ENCODE measurements at places on chromosomes 3 and 15.

GRCh38 chr3:13745636-13746035 is 134.2 kb downstream of the WNT7A start:
- peak; percentile 7 for DNase-seq

DNA sequence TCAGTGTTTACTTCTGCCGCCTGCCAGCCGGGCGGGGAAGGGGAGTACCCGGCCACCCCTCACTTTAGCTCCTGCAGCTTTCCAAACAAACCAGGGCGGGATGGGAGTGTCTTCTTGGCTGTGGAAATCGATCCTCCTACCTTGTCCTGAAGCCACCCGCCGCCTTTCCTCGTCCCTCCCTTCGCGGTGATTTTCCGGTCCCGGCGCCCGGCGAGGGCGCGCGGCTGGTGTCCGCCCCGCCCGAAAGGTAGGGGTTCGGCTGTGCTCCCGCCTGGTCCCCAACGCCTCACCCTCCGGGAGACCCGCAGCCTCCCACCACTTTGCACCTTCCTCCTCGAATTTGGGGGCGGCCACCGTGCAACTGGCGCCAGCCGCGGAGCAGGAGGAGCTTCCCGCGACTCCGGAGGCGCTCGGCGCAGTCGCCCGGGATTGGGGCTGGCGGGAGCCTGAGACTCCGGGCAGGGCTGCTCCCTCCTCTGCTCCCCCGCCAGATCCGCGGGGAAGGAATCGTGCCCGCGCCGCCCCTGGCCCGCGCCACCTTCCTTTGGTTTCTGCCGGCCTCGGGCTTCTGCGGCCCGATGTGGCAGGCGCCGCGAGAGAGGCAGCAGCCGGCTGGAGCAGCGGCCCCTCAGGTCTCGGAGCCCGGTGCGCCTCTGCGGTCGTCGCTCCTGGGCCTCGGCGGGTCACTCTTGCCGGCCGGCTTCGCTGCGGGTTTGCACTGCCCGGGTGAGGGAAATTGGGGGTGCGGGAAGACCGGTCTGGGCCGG is 30.7 kb upstream of the ST3GAL6 start:
- peak; percentile 74 for DNase-seq

GRCh38 chr3:156598413-156598812 is 43.5 kb upstream of the SSR3 start:
- no peak for DNase-seq

DNA sequence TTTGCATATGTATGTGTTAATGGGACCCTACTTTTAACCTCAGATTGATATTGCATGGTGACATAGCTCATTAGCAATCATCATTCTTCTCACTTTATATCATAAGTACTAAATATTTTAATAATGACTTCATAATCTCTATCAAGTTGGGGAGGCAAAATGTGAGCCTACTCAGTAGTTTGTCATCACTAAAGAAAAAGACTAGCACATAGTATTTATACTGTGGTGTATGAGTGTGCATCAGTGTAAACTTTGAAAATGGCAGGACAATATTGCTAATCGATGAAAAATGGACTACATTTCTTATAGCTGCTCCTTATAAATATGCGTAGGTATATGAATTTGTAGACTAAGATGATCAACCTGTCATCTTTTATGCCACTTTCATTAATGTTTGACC is 624.5 kb upstream of the ROBO2 start:
- DNase-seq: no peak

DNA sequence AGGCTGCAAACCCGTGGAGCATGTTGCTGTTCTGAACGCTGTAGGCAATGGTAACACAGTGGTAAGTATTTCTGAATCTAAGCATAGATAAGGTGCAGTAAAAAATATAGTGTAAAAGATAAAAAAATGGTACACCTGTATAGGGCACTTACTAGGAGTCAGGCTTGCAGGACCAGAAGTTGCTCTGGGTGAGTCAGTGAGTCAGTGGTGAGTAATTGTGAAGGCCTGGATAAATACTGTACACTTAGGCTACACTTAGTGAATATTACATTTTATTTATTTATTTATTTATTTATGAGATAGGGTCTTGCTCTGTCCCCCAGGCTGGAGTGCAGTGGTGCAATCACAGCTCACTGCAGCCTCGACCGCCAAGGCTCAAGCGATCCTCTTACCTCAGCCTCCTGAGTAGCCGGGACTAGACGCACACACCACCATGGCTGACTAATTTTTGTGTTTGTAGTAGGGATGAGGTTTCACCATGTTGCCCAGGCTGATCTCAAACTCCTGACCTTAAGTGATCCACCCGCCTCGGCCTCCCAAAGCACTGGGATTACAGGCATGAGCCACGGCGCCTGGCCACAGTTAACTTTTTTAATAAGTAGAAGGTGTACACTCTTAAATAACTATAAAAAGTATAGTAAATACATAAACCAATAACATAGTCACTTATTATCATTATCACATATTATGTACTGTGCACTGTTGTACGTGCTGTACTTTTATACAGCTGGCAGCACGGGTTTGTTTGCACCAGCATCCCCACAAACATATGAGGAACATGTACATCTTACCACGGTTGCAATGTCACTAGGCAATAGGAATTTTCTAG is 155.1 kb downstream of the IGF1R start:
- no peak for DNase-seq

DNA sequence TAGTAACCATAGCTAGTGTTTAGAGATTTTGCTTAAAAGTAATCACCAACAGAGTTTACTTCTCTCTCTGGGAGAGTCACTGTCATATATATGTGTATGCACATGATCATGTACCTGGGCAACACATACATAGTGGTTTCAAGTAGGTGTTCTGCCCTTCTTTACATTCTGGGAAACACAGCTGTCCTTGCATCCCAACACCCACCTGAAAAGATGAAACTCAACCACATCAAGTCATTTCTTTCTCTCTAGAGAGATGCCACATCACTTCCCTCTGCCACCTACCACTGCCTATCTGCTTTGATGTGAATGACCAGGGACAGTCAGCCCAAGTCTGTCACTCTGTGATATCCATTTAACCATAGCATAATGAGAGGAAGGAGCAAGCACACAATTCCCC is 155.8 kb upstream of the GADL1 start:
- no peak for DNase-seq

- DNase-seq: peak; percentile 72
These were observed 1.0 kb downstream of the ANP32A start for GRCh38 chr15:68819495-68820294.

- no peak for DNase-seq
These were observed 205.3 kb upstream of the WNT5A start for GRCh38 chr3:55692295-55692956.

DNA sequence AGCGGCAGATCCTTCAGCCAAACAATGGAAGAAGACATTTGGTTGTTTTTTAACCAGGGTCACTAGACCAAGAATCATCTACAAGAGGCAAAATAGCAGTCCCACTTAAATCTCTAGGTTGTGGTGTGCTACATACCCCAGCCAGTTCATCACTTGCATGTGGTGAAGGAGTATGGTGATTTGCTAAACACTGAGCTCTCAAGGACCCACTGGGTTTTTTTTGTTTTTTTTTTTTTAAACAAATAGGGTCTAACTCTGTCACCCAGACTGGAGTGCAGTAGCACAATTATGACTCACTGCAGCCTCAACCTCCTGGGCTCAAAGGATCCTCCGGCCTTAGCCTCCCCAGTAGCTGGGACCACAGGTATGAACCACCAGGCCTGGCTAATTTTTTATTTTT is 508.0 kb downstream of the FOXP1 start:
- no peak for DNase-seq

DNA sequence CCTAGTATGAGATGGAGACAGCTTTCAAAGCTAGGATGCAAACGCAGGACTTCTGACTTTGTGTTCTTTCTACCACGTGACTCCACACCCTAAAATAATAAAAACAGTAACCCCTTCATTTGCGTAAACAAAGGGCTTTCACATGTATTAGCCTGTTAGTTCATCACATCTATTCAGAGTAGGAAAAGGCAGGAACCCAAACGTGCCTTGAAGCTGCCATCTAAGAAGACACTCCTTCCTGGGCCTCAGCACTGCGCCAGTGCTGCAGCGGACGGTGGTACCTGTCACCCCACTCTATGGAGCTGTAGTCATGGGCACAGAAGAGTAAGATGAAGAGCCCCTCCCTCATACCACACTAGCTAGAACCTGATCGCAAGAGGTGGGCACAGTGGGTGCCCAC is 34.3 kb downstream of the PLD1 start:
- no peak for DNase-seq

DNA sequence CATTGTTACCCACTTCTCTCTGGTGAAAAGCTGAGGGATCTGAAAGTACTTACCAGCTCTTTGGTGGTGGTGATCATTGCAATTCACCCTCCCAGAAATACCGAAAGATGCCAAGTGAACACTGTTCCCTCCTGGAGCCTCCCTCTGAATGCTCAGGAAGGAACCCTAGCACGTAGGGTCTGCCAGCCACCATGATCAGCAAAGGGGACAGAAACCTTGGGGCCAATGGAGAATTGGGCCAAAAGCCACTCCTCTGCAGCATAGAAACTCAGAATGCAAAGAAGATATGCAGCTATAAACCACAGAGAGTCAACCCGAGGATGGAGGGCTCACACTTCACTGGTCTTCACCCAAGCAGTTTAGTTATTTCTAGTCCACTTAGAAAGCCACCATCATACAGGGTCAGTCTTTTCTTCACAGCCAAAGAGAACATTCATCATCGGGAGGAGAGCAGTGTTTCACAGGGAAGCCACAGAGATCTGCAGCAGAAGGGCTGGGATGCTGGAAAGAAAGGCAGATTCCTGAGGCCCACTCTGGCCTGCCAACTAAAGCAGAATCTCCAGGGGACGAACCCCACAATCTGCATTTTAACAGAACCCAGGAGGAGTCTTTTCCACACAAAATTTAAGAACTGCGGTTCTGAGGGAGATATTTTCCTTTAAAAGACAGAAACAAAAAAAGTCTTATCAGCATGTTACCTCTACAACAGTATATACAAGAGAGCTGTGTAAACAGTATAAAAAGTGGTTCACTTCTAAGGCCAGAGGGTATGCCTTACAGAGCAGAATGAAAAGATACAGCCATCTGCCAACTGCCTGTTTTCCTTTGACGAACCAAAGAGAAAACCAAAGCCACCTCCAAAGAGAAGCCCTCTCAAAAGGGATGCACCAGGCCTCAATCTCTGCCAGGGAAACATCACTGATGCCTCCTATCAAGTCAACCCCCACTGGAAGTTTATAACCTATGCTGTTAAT is 11.3 kb downstream of the TBC1D2B start:
- no peak for DNase-seq

DNA sequence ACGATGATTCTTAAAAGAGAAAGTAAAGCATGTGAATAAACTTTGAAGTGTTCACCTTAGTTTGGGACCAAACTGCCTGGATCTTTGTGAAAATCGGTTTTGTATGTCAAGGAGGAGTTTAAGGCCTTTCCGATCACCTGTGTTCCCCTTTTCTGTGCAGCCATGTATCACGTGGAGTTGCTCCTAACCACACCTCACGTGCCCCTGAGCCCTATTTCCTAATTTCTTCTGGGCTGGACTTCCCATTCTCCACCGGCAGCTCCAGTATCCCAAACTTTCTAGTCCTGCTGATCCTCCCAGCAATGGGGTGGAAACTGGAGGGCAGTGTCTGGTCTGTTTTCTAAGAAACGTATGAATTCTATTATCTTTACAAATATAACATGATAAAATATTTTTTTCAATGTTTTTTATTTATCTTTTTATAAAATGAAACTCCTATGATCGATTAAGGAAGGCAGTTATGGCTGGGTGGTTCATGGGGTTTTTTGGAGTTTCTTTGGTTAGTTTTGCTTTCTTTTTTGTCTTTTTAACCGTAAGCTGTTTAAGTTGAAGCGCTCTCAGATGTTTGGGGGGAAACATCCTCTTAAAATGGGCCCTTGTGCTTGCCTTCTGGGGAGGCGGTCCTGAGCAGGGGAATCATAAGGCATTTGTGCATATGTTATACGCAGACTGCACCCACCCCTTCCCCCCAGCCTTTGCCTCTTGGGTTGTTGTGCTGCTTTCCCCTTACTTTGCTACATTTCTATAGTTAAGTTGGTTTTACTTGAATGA is 43.6 kb upstream of the WWTR1 start:
- no peak for DNase-seq

DNA sequence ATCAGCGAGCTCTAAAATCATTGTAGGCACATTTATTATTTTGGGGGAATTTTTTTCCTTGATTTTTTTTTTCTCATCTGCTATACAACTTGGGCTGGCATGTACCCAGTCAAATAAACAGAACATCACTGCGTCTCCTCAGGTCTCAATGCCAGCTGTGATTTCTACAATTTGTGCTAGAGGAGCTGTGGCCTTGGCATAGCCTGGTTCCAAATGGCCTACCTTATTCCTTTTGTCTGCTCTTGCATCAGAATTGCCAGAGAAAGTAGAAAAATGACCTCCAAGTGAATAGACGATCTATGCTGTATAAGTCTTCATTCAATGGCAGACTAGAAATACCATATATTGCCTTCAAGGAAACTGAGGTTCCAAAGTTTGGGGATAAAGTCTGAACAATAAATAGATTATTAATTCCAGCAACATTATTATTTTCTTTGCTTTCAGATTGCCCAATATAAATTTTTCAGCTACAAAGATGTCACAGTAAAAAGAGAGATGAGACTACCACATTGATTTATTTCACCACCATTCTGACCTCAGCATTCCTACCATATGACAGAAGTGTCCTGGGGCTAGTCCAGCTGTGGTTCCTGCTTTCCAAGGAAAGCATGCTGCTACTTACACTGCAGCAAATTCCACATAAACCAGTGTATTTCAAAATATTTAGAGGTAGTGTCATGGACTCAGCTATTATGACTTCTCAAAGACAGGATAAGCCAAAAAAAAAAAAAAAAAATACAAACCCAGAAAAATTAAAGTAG is 493.9 kb upstream of the ZNF385D start:
- DNase-seq: peak; percentile 93

- DNase-seq: no peak
These were observed 48.0 kb downstream of the SACM1L start for GRCh38 chr3:45737234-45737633.

GRCh38 chr3:14631687-14632441 is 19.7 kb upstream of the CCDC174 start:
- DNase-seq: no peak

DNA sequence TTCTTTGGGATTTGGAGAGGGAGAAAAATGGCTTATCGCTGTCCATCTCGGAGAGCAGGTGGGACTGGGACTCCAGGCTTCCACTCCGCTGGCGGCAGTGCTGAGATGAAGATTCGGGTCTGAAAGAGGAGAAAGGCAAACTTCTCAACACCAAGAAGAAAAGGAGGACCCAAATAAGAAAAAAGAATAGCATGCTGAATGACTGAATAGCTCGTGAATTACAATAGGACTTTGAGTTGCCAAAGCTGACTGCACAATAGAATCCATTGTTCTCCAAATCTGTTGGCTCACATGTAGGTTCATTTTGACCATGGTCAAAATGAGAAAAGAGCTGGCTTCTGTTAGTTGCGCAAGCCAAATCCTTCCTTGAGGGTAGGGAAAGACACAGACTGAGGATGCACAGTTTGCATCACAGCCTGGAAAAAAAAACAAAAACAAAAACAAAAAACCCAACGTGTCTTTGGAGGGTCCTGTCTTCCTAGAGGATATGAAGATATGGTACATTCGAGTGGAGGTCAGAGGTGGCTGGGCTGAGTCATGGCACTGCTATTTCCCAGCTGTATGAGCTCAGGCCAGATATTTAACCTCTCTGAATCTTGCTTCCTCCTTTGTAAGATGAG is 59.3 kb upstream of the LMOD3 start:
- no peak for DNase-seq

All from cardiac muscle cell (in vitro differentiated cells and primary cell).